Amniotic stem cell (primary cell): ENCODE measurements at places on chromosomes 5 and 9.

GRCh38 chr5:80676706-80677105 lies 21.9 kb upstream of the DHFR start:
- no peak for DNase-seq

- DNase-seq = no peak
Observed at GRCh38 chr5:158383486-158383885, 524.5 kb upstream of the CLINT1 start.

GRCh38 chr9:91160599-91161464 lies 200.9 kb downstream of the AUH start:
- DNase-seq = no peak

DNA sequence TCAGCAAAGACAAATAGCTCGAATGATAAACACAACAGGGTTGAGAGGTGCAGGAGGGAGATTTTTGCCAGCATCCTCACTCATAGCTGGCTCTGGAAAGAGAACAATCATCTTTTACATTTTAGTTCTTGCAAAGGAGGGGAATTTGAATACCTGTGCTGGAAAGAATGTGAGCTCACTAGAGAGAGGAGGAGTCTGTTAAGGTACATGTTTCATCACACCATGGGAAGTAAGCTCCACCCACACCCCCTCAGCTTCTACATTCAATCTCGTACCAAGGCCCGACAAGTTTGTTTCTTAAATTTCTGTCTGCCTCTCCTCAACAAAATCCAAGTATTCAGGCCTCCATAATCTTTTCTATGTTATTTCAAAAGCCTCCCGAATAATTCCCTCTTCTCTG lies 254.6 kb downstream of the BRINP1 start:
- no peak for DNase-seq

- no peak for DNase-seq
Observed at GRCh38 chr5:50576686-50577256, 89.7 kb upstream of the PARP8 start.

- DNase-seq = no peak
Observed at GRCh38 chr5:2634399-2635176, 116.9 kb downstream of the IRX2 start.

GRCh38 chr9:115808108-115808507 lies 345.5 kb upstream of the PAPPA start:
- no peak for DNase-seq

DNA sequence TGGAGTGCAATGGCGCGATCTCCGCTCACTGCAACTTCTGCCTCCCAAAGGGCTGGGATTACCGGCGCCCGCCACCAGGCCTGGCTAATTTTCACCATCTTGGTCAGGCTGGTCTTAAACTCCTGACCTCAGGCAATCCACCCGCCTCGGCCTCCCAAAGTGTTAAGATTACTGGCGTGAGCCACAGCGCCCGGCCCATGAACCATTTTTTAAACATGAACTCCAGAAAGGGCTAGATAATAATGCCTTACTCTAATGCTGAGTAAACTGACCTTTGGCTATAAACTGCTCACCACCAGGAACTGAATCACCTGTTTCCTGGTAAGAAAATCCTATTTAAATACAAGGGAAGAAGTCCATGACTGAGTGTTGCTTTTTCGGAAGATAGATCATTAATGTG lies 23.2 kb upstream of the DAB2 start:
- DNase-seq = no peak

- no peak for DNase-seq
Observed at GRCh38 chr9:108138516-108138915, 648.9 kb upstream of the KLF4 start.

GRCh38 chr9:108666240-108666784 lies 189.5 kb downstream of the ACTL7B start:
- DNase-seq = no peak

DNA sequence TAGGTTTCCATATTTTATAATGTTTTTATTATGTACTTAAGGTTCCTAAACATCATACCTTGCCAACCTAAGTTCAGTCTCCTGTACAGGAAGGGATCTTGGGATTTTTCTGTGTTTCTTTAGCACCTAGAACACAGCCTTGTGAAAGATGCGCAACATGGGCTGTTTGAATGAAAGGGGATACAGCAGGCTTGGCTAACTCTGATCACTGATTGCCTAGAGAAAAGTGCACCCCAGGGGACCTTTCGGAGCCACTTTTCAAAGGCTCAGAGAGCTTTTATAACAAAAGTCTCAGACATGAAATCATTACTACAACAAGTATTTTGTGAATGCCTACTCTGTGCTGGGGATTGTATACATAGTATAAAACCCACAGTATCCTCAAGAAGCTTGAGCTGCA lies 261.6 kb downstream of the BNC2 start:
- no peak for DNase-seq

GRCh38 chr5:54672871-54673270 lies 155.3 kb downstream of the SNX18 start:
- no peak for DNase-seq

- no peak for DNase-seq
Observed at GRCh38 chr9:122453677-122454135, 24.0 kb downstream of the OR1J1 start.

- DNase-seq = no peak
Observed at GRCh38 chr5:9533562-9534364, 12.1 kb downstream of the SEMA5A start.

DNA sequence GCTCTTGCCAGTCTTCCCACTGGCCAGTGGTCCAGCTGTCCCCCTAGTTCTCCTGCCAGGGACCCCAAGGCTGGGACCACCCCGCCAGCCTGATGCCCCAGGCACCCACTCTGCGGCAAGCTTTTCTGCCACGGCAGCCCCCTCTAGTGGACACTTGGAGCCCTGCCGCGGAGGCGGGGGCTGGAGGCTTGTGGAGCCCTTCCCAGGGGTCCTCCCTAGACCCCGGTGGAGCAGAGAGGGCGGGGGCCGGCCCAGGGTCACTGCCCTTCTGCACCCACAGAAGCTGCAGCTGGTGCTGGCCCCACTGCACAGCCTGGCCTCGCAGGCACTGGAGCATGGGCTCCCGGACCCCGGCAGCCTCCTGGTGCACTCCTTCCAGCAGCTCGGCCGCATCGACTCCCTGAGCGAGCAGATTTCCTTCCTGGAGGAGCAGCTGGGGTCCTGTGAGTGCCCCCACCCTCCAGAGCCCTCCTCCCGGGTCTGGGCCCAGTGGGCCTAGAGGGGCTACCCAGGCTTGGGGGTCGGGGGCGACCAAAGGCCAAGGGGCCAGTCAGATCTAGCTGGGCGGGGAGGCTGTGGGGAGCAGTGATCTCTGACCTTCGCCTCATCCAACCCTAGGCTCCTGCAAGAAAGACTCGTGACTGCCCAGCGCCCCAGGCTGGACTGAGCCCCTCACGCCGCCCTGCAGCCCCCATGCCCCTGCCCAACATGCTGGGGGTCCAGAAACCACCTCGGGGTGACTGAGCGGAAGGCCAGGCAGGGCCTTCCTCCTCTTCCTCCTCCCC lies 9.1 kb downstream of the EGFL7 start:
- DNase-seq = no peak

- no peak for DNase-seq
Observed at GRCh38 chr9:118561051-118561450, 808.2 kb downstream of the BRINP1 start.

DNA sequence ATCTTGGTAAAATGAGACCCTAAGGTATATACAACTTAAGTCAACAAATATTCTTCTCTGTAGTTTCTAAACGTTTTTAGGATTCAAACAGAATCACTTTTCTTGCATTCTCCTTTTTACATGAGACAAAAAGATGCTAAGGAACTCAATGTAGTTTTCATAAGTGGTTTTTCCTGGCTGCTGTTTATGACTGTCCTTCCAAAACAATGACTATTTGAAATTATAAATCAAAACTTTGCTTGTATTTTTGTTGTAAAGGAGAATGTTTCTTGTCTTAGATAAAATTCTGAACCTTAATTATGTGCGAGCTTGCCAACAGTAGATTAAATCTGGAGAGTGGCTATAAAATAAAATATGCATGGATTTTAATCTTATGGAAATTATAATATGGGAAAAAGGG lies 53.8 kb downstream of the GRIN3A start:
- DNase-seq = no peak
